ENCODE measurements at places on chromosomes 2 and 18. TPM values are rescaled to one million over a fixed set of nuclear protein-coding genes. Genes with fewer than 3 reads are reported as not detected.

Gene MBD2
- 107 TPM for total RNA-seq

Gene FZD7
- total RNA-seq: 0.51 TPM

Gene WDCP
- total RNA-seq: 18.9 TPM

Gene EGR4
- total RNA-seq: 0.10 TPM

Gene PTPN4
- 134 TPM for total RNA-seq

GRCh38 chr18:44546954-44547353 lies 133.7 kb upstream of the SETBP1 start:
- no peaks in the 10 kb centered on the region for H3K36me3 ChIP-seq
- H3K27ac ChIP-seq: no peak overlapping the region

DNA sequence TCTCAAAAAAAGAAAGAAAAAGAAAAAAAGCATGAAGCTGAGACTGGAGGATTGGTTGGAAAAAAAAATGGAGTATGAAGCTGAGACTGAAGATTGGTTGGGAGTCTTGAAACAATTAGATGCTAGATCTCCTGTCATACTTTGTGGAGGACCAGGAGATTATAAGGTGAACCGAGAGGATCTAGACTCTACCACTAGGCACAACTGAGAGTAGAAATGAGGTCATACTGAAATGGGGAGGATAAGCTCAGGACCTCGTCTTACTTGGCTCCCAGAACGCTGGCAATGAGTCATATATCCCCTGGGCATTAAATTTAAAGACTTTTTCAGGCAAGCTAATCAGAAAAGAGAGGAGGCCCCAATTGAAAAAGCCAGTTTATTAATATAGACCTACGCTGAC lies 3.3 kb upstream of the ORC2 start:
- no peaks in the 10 kb centered on the region for H3K36me3 ChIP-seq
- no peak overlapping the region for H3K4me3 ChIP-seq
- DNase-seq: no peak
- H3K4me1 ChIP-seq: peaks cover 11% of the 10 kb centered on the region

DNA sequence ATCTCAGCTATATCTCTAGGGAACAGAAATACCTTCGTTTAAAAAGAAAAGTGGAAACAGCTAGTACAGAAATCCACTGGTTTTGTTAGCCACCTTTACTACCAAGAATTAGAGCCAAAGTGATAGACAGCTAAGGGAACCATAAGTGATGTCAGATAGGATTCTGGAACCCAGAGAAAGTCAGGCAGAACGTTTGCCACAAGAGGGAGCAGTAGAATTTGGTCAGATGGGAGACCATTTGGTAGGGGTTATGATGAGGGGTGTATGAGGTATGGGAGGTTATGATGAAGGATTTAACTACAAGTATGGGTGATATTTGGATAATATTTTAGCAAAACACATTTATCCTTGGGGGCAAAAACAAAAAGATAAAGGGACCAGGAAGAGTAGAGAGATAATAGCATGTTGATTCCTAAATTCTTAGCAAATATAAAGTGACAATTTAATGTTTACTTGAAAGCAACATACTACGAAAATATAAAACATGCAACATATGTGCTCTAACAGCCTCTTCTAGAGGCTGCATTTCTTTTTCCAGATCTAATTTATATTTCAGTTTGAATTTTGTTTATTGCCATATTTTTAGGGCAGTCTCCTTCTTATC lies 3.3 kb downstream of the SLC8A1 start:
- H3K4me3 ChIP-seq: no peak overlapping the region
- H3K27me3 ChIP-seq: no peaks in the 10 kb centered on the region
- H3K36me3 ChIP-seq: no peaks in the 10 kb centered on the region

- DNase-seq: no peak
- H3K27me3 ChIP-seq: no peaks in the 10 kb centered on the region
- no peak overlapping the region for H3K4me3 ChIP-seq
- H3K36me3 ChIP-seq: no peaks in the 10 kb centered on the region
- H3K4me1 ChIP-seq: no peaks in the 10 kb centered on the region
- no peak overlapping the region for H3K27ac ChIP-seq
Measured at GRCh38 chr2:14978845-14979244, 346.3 kb downstream of the LRATD1 start.

DNA sequence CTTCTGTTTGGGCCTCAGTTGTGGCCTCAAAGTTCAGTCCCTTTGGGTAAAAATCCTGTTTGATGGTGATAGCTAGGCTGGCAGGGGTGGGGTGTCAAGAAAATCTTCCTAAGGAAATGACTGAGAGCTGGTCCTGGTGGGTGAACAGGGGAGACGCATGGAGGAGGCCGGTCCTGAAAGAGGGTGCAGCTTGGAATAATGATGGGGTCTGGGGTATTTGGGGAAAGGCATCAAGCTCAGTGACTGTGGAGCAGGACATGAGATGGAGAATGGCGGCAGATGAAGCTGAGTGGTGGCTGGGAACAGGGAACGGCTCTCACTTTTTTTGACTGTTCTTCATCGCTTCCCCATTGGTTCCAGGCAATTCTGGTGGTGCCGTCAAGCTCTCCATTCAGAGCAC lies 140.7 kb upstream of the PKDCC start:
- no peaks in the 10 kb centered on the region for H3K36me3 ChIP-seq
- peaks cover 6% of the 10 kb centered on the region for H3K27me3 ChIP-seq
- H3K27ac ChIP-seq: no peak overlapping the region

All from T-cell (primary cell).